Activated CD8-positive, alpha-beta memory T cell treated with anti-CD3 and anti-CD28 coated beads for 48 hours (primary cell): ENCODE measurements at places on chromosomes 6 and 20.
A peak's percentile ranks its signal among the peaks of the same experiment; 100 is the strongest.

- DNase-seq: no peak
Measured at GRCh38 chr6:29602564-29603361, 17.8 kb downstream of the OR2H2 start.

- no peak for DNase-seq
Measured at GRCh38 chr6:168132531-168133167, 53.6 kb upstream of the FRMD1 start.

- no peak for DNase-seq
Measured at GRCh38 chr6:25875926-25876602, 2.0 kb upstream of the SLC17A3 start.

GRCh38 chr6:168507730-168508129 lies 66.7 kb downstream of the SMOC2 start:
- no peak for DNase-seq

- no peak for DNase-seq
Measured at GRCh38 chr20:41499064-41499463, 119.1 kb downstream of the CHD6 start.

GRCh38 chr6:34349211-34349610 lies 43.3 kb downstream of the NUDT3 start:
- DNase-seq: no peak

DNA sequence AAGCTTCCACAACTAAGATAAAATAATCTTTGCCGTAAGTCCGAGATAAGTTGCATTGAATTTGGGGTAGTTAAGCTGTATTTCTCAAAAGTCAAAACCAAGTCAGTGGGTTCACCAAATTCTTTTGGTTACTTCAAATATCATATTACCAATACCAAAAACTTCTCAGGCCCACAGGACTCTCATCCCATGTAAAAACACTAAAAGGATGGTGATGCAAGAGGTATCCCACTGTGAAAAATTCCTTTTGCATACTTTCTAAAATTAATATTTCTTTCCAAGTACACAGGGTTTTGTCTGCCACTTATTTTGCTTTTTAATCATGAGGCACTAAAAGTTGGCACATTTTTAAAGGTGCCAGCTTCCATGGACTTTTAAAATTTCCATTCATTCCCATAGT lies 151.3 kb downstream of the GJA10 start:
- no peak for DNase-seq

DNA sequence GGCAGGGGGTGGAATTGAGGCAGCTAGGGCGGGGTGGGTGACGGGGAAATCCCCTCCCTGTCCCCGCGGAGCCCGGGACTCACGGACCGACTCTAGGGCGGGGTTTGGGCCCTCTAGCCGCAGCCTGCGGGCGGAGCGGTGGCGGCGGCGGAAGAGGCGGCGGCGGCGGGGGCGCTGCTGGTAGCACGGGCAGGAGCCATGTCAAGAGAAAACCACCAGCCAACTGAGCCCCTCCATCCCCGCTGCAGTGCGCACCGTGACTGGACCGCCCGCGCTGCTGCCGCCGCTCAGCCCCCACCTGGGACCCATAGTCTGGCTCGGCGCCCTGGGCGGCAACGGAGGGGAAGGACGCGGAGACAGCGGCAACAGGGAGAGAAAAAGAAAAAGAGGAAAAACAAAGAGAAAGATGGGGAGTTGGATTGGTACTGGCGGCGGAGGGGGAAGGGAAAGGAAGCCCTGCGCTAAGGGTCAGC lies 1.2 kb upstream of the C6orf62 start:
- peak; percentile 63 for DNase-seq

DNA sequence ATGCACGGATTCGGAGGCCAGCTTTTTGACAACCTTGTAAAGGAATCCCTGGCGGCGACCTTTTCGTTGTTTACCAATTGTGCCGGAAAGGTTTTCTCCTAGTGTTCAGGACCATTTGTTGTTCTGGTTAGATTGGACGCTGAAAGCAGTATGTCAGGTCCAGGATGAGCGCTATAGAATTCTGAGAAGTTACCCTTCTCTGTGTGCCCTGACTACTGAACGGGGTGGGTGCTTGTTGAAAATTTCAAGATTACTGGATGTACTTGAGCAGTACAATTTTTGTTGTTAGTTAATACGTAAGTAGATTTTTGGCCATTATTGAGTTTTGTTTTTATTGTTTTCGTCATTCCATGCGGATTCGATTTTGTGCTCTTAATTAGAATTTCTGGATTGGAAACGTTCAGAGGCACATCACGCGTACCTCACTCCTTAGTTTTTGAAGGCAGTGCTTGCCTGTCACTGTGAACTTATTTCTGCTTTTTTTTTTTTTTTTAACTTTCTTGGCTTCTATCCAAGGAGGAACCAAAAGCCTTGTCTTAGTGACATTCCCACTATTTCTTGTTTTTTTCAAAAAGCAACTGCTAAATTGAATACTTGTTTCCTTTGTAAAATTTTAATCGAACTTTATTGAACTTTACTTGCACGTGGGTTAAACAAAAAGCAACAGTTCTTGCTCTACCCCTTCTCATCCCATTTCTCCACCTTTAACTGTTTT lies 898 bp downstream of the XRN2 start:
- DNase-seq: no peak

GRCh38 chr6:13282393-13283069 lies 45.8 kb downstream of the TBC1D7 start:
- no peak for DNase-seq

GRCh38 chr6:16871047-16871446 lies 109.8 kb upstream of the ATXN1 start:
- DNase-seq: no peak

- DNase-seq: no peak
Measured at GRCh38 chr20:48604426-48604825, 223.4 kb downstream of the PREX1 start.

DNA sequence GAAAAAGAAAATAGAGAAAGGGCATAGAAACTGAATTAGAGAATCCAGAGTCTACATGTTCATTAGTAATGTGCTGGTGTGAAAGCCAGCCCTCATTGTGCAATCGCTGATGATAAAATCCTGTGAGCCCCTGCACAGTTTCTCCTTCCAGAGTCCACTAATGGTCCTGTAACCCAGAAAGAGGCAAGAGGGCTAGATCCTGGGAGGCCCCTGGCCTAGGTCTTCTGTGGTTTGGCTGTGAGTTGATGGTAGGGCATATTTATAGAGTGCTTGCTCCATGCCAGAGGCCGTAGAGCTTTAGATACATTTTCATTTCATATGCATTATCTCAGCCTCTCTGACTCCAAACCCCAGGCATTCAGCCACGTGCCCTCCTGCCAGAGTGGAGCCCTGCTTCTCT lies 94.9 kb upstream of the MTHFD1L start:
- DNase-seq: no peak

DNA sequence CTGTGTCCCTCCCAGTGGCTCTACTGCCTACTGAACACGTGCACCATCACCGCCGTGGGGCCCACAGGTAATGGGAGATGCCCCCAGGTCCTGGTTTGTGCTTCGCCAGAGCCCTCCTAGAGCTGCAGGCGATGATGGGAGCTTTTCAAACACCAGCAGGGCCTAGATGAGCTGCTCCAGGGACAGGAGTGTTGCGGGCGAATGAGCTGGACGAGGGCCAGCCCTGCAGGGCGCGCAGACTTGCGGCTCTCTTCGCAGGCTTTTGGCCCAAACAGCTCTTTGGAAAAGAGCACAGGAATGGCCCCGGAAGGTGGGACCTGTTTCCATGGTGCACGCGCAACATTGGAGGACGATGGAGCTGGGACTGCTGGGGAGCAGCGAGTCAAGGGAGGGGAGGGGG lies 409.3 kb upstream of the SULF2 start:
- DNase-seq: no peak

GRCh38 chr6:6697620-6698019 lies 109.1 kb downstream of the LY86 start:
- DNase-seq: no peak

DNA sequence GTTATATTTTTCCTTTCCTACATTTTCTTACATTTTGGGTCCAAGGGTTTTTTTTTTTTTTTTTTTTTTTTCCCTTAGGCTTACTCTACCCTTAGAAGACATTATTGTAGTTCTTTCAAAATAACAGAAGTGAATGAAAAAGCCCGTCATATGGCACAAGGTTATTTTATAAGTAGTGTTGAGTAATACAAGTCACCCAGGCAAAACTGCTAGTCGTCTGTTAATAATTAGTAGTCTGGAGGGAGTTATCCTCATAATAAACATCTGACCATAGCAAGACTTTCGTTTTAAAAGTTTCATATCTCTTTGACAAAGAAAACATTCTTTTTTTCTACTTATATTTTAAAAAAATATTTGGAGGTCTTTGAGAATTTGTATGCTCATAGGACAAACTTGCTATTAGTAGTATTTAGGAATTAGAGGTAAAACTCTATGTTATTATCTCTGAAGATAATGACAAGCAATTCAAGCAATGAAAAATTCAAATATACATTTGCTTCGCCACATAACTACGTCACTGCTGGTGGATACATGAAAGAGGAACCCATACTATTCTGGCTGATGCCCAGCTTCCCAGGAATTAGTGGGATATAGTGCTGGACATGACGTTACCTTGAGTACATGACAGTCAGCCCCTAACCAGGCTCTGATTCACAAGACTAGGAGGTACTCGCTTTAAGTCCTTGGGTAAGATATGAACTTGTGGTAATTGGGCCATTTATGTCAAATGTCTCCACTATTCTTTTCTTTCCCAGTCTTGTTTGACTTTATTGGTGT lies 532.8 kb downstream of the GRIK2 start:
- no peak for DNase-seq

DNA sequence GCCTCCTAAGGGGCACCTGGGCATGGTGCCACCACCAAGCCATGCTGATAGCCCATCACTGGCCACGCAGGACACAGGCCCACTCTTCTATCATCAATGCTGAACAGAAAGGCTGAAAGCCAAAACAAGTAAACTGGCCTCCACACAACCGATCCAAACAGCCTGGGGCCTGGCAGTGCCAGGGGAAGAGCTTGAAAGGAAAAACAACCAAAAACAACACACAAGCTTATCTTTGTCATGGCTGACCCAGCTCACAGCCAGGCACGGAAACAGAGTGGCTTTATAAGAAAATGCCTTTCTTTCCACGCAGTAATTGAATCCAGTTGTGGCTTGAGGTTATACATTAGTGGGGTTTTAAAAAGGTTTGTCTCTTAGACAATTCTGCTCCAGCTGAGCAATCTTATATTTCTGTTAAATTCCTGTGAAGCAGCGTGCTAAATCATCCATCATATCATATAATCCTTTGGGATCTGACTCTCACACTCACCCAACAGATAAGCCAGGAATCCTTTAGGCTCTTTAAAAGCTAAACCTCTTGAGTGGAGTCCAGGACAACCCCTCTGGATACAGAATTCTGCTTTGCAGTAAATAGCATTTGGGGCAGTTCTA lies 65.4 kb upstream of the SLC22A16 start:
- DNase-seq: no peak

- no peak for DNase-seq
Measured at GRCh38 chr20:4961746-4962145, 39.6 kb downstream of the SLC23A2 start.
